Anterior cingulate cortex (tissue), 58 donors: ENCODE measurements at places on chromosomes 12 and 14.

GRCh38 chr12:24600996-24601395 is 347.9 kb downstream of the BCAT1 start:
- no peak for DNase-seq

DNA sequence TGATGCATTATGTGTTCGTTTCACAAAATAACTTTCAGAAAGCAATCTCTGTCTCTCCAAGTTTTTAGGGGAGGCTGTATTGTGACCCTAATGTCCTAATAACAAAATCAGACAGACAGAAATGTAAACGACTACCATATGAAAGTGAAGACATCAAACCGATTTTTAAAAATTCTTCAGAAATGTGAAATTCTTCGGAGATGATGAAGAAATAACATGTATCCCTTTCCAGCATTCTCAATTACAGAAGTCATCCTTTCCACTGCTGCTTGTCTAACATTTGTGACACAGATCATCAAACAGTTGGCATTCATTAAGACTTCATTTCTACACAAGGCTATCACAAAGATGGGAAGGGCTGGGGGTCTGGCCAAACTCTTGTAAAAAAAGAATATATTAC is 41.0 kb downstream of the DMAC2L start:
- DNase-seq = no peak

GRCh38 chr12:50985322-50985721 is 33.0 kb downstream of the HIGD1C start:
- peak; percentile 5 for DNase-seq

- peak; percentile 43 for DNase-seq
These were observed 23.0 kb downstream of the SH2B3 start for GRCh38 chr12:111428728-111429175.

- DNase-seq = no peak
These were observed 80.9 kb downstream of the DENND5B start for GRCh38 chr12:31510034-31510433.

- no peak for DNase-seq
These were observed 57.9 kb upstream of the SLC38A2 start for GRCh38 chr12:46430340-46430948.

DNA sequence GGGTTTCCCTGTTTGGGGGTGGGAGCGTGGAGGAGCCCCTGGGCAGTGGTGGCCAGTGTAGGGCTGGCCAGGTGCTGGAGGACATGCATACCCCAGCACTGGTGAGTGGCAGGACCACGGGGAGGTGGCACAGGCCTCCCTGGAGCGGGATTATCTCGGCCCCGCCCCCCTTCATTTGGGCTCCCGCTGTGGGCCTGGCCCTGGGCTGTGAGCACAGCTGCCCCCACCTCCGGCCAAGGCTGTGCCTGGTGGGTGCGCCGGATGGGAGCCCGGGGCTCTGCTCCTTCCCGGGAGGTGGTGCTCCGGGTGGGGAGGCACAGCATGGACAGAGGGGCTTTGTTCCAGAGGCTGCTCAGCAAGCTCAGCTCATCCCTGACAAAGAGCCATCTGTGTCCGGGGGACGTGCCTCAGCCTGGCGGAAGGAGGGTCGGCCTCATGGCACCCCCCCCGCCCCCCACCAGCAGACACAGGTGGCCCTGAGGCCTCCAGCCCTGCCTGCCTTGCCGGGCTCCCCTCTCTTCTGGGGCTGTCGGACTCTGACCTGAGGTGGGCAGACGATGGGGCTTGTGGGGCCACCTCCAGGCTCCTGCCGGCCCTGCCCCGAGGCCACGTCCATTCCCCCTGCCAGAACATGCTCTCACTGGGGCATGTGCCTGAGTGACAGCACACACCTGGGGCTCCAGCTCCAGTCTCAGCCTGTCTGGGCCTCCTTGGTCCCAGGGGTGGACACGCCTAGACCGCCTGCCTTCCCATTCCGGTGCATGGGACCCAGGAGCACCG is 8.4 kb downstream of the TEDC1 start:
- no peak for DNase-seq

DNA sequence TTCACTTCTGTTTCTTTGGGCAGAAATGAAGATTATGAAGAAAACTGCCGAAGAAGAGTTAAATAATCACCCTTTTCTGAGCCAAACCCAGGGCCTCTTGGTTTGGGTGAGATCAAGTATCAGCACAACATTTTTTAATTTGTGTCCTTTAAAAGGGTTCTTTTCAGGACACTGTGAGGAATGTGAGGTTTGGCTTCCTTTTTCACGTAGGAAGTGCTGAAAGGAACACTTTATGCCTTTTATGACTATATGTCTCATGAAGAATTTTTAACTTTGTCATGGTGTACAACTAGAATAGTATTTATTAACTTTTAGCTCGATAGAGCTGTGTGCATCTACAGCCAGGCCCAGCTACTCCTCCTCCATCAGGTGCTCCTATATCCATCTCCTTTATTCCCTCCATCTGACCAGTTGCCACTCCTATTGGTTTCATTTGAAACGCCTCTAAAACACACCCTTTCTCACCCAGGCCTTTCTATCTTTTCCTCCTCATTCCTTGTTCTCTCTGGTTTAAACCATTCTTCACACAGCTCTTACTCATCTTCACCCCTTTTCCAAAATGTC is 103.6 kb upstream of the LRIG3 start:
- no peak for DNase-seq

DNA sequence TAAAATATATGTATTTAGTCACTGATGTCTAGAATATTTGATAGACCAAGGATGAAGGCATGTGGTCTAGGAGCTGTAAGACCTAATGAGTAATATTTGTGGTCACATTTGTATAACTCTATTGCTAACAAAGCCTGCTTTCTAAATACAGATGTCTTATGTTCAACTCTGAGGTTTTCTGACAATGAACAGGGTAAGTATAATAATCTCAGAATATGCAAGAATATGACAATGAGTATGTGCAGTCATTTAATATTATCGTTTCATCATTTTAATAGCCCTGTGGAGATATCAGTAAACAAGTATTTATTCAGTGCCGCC is 389.6 kb downstream of the LRIG3 start:
- no peak for DNase-seq

DNA sequence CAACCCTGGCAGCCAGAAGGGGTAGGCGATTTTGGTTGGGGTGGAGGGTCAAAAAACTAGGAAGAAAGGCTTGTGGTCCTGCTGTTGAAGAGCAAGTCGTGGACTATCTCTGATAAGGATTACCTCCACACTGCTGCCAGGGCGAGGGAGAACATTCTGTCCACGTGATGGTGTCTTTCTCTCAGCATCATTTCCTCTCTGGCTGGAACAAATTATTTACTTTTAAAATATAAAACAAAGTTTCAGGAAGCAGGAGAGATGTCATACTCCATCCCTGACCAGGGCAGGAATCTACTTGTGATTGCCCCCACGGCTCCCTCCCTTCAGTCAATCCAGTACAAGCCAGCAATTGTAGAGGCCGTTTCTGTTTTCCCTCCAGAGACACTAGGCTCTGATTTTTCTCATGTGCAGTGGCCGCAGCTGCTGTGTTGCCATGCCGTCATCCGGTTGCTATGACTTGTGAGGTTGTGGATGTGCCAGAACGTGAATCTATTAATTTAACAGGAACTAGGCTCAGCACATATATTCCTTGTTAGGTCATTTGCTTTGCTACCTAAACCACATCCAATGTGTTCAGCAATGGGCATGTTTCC is 61.5 kb upstream of the PTGR2 start:
- DNase-seq = no peak

DNA sequence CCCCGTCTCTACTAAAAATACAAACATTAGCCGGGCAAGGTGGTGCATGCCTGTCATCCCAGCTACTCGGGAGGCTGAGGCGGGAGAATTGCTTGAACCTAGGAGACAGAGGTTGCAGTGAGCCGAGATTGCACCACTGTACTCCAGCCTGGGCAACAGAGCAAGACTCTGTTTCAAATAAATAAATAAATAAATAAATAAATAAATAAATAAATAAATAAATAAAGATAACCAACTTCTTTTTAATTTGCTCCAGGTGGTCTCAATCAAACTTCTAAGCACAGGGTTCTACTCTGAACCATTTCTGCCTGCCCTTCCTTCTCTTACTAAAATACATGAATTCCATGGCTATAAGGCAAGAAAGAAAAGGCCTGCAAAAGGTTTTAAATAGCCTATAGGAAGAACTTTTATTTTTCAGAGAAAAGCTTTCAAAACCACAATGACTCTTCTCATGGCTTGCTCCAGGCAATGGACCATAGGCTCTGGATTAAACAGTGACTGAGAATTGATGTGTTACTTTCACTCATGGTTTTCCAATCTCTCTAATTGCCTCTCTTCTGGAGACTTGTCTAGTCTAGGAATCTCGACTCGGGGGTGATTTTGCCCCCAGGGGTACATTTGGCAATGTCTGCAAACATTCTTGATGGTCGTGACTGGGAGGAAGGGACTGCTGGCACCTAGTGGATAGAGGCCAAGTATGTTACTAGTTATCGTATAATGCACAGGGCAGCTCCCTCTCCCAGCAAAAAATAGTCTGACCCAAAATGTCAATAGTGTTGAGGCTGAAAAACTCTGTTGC is 14.4 kb downstream of the IGF1 start:
- no peak for DNase-seq

DNA sequence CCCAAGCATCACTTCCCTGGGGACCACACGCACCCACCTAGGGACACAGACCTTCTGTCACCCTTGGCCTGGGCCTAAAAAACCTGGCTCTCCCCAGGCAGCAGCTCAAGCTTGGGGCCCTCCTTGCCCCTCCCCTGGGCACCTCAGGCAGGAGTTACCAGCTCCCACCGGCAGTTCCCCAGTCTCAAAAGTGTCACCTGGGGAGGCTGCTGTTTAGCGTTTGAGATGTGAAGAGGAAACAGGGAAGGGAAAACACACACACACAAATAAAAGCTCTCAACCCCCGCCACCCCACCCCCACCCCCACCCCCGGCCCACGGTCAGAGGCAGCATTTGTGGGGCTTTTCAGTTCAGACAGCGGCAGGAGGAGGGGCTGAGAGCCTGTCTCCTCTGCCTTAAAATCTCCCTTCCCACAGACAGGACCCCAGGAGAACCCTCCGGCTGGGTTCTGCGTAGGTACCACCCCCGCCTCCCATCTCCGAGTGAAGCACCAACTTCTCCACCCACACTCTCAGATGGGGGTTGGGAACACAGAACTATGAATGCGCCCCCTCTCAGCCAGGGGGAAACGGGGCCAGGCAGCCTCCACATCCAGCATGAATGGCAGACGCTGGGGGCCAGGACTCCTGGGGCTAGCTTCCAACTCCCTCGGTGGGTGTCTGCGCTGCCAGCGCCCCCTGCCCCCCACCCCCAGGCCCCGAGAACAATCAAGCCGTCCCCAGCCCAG is 3.0 kb downstream of the NCOR2 start:
- peak; percentile 12 for DNase-seq
